ENCODE measurements at places on chromosomes 5 and 9.

DNA sequence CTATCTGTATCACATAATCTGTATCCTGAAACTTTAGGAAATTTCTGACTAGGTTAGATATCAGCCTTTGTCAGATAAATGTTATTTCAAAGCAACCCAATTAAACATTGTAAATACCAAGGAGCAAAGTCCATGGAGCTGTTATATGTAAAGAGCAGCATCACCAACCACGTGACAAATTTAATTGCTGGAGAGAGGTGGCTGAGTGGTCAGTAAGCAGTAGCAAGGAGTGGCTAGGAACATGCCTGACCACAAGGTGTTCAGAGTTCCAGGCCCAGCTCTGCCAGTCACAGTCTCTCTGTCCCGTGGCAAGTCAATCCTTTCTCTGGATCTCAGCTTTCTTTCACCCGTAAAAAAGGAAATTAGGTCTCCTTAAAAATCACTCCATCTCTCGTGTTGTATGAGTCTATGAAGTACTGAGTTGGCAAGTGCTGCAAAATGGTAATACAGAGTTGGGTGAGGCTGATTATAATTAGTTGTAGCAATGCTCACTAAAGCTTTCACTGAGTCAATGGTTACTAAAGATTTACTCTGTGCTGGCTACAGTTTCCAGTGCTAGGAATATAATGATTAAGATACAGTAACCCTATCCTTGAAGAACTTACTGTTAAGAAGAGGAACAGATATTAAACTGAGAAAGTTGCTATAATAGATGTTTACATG is 166.1 kb downstream of the GNAQ start:
- no peak for DNase-seq

DNA sequence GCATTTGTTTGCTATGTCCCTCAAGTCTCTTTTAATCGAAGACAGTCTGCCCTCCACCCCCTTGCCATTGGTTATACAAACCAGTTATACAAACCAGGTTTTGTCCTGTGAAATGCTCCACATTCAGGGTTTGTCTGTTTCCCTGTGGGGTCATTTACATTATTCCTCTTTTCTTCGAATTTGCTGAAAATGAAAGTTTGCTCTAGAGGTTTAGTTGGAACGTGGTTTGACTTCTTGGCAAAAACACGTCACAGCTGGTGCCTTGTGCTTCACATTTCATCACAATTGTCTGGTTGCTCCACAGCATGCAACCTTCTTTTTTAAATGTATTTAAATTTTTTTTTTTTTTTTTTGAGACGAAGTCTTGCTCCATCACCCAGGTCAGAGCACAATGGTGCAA is 4.2 kb upstream of the HAVCR2 start:
- DNase-seq: no peak

DNA sequence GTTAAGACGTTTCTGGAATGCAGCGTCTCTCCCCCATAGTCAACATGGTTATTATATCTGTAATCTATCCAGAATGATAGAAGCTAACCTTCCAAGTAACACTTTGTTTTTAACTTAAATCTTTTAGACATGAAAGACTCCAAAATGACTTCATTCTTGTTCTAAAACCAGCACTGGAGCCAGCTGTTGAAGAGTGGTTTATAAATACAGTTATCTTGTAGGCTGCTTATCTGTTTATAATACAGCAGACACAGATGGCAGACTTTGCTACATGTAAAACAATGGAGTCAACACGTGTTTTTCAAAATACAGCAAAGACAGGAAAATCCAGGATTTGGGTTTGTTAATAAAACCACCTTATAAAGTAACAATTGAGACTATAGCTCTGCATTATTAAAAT is 48.8 kb upstream of the RETREG1 start:
- DNase-seq: no peak

DNA sequence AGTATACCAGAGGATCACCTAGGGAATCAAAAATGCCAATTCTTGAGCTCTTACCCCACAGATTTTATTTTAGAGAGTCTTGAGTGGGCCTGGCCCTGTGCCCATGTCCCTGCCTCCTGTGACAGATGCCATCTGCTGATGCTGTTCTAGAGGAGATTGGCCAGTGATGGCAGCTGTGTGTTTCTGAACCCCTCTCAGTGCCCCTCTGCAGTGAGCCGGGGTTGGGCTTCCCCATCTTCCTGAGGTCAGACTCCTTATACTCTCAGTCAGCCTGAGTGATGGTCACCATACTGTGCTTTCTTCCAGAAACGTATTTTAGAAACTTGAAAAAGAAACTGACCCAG is 6.1 kb downstream of the PTCD2 start:
- DNase-seq: no peak

DNA sequence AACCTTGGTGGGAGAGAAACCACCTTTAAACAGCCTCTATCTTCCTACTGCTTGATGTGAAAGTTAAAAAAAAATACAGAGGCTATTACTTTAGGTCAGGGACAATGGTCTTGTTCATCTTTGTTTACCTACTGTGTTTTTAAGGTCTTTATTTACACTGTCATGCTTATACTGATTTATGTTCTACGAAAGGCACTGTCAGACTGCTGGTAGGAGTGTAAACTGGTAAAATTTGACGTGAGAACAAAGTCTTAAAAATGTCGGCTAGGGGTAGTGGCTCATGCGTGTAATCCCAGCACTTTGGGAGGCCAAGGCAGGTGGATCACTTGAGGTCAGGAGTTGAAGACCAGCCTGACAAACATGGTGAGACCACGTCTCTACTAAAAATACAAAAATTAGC is 42.1 kb upstream of the ELOVL7 start:
- DNase-seq: no peak

DNA sequence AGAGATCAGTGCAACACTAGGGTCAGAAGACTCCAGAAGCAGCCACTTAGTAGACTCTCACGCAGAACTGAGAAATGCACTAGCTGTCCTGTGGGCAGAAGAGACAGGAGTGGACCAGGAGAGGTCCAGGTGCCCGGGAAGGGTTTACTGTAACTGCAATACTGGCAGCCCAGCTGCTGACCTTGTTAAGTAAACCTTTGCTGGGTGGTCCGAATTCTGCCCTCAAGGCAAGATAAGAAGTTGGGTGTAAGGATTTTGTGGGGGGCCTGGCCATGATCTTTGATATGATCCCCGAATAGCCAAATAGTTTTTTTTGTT is 91.3 kb downstream of the PDE6A start:
- DNase-seq: no peak

DNA sequence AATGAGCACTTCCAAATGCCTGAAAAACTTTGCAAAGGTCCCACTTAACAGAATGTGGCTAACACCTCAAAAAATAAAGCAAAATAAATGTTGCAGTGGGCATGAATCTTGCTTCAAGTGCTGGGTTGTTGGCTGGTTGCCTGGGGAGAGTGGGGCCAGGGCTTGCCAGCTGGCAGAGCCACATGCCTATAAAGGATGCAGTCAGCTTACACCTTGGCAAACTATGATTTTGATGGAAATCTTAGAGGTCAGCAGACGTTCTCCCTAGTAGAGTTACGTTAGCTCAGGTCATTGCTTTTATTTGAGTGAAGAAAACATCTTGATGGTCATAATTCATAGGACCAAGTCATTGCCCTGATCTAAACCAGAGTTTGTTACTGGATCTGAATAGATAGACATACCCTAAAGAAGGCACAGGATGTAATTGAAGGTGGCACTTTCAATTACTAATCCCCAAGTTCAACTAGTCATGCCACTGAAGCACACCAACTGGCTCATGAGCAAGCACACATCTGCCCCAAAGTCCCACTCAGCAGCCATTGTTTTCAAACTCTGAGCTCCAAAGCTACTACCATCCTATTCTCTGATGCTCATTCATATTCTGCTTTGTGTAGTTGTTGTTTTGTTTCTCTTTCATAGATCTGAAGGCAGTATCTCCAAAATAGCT is 51.2 kb upstream of the ZSWIM6 start:
- DNase-seq: no peak

- DNase-seq: no peak
Observed at GRCh38 chr5:86125731-86126601, 491.8 kb upstream of the COX7C start.

DNA sequence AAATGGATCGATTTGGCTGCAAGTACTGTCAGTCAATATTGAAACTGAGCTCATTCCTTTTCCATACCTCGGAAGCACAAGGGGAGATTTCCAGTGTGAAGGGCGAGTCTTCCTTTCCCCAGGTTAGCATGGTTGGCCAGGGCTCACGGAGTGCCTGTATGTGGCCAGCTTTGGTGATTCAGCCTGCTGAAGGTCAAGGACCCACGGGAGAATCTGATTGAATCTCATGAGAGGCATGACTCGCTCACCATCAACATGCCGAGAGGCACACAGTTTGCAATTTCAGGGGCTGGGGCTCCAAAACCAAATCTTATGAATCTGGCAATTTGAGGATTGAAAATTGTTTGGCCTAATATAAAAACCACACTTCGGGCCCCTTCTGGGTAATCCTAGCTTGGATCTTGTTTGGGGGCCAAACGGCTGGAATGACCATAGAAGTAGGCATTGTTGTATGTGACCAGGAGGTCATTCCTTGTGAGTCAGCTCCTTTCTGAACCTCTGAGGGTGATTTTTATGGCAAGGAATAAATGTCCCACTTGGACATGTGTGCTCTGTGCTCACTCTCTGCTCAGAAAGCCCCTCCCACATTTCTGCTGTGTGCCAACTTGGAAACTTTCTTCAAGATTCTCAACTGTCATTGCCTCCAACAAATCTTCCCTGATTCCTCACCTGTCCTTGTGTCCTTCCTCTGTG is 69.8 kb downstream of the DOCK2 start:
- no peak for DNase-seq

Measured in stimulated activated CD4-positive, alpha-beta T cell treated with anti-CD3 and anti-CD28 coated beads, Interleukin-4, amount 100 ng/mL, for 1 hour (primary cell).